Activated T-helper 2 cell treated with anti-CD3 and anti-CD28 coated beads, Interferon-gamma antibody, Interleukin-2, Interleukin-4, amounts not matched to agents 10 μg/mL and 5 μg/mL and 100 μg/mL, durations not matched to agents 14 hours and 24 hours and 36 hours (primary cell): ENCODE measurements at places on chromosomes 13 and 19. TPM values are rescaled to one million over a fixed set of nuclear protein-coding genes. Genes with fewer than 3 reads are reported as not detected.

Gene KISS1R
- total RNA-seq = 7.1 and 8.0 TPM in 2 replicates

DNA sequence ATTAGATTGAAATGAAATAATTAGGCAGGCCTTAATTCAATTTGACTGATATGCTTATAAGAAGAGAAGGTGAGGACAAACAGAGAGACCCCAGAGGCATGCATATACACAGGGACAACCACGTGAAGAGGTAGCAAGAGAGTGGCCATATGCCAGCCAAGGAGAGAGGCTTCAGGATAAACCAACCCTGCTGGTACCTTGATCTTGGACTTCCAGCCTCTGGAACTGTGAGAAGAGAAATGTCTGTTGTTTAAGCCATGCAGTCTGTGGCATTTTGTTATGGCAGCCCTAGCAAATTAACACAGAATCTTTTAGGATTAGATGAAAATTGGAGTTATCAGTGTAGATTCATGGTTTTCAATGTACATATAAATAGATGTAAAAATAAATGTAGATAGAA, 120.1 kb downstream of the KCTD15 start:
- DNase-seq = no peak

DNA sequence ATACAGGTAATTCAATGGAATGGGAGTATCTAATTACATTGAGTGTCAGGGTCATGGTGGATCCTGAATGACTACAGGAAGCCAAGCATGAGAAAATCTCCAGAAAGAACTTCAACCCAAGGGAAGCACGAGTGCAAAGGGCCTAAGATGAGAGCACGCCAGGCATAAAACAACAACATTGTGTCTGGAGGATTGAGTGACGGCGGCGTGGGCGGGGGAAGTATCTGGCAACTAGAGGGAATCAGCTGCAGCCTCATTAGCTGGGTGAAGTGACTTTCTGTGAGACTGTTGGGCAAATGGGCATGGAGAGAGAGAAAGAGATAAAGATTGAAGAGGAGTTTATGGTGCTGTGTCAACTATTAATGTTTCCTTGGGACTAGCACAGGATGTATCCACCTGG, 194.3 kb downstream of the GPC6 start:
- no peak for DNase-seq

DNA sequence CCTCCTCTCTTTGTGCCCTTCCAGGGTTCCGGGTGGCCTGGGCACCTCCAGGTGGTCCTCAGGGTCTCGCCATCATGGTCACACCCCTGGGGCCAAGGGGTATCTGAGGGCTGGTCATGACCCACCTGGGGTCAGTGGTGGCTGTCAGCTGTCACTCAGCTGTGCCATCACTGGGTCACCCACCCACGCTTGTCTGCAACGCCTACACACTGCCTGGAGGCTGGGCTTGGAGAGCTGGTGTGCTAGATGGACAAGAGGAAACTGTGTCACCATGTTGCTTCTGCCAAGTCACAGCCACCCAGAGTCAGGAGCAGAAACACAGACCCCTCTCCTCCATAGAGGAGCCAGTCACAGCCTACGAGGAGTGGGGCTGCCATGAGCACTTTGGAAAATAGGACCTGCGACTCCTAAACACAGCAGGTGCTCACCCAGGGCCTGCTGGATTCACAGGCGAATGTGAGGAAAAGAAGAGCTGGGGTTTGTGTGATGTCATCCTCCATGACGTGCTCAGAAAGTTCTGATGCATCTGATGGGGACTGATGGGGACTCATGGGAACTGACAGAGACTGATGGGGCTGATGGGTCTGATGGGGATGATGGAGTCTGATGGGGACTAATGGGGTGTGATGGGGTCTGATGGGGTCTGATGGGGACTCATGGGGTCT, 10.7 kb upstream of the GRTP1 start:
- no peak for DNase-seq
